Effector CD4-positive, alpha-beta T cell (primary cell): ENCODE measurements at places on chromosomes 1 and 21.

- no peak for DNase-seq
These were observed 9.8 kb downstream of the ABCA4 start for GRCh38 chr1:94110946-94111740.

DNA sequence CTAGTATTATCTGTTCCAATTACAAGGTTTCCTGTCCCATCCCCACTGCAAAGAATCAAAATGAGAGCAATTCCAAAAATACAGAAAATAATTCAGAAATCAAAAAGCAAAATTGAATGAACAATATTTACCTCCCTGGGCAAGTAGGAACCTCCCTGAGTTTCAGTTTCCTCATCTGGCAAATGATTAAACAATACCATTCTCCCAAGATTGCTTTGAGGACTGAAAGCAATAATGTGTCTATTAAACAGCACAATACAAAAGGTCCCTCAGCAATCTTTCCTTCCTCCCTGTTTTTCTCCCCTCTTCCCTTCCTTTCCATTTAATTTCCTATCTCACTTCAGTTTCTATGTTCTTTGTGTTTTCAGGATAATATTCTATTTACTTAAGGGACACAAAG, 171.0 kb downstream of the ZC3H11B start:
- DNase-seq = no peak

GRCh38 chr1:199759268-199759730, 268.2 kb upstream of the NR5A2 start:
- no peak for DNase-seq

GRCh38 chr1:208475951-208476845, 232.0 kb upstream of the PLXNA2 start:
- no peak for DNase-seq

- DNase-seq = no peak
These were observed 10.8 kb upstream of the THEM4 start for GRCh38 chr1:151920149-151920548.

DNA sequence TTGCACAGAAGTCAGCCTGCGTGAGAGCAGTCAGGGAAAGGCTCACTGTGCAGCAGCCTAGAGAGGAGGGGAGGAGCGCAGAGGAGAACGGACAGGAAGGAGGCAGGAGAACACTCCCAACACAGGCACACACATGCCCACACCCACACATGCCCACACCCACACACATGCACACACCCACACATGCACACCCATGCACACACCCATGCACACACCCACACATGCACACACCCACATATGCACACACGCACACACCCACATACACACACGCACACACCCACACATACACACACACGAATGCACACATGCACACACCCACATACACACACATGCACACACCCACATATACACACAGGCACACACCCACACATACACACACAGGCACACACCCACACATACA, 7.1 kb downstream of the SUMO3 start:
- DNase-seq = no peak

DNA sequence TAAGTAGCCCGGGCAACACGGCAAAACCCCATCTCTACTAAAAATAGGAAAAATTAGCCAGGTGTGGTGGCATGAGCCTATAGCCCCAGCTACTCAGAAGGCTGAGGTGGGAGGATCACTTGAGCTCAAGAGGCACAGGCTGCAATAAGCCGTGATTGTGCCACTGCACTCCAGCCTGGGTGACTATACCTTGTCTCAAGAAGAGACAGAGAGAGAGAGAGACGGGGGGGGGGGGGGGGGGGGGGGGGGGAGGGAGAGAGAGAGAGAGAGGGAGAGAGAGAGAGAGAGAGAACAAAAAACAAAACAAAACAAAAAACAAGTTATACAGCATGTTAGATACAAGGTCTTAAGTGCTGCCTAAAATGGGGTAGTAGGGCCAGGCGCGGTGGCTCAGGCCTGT, 77.8 kb upstream of the ZNF281 start:
- DNase-seq = no peak

DNA sequence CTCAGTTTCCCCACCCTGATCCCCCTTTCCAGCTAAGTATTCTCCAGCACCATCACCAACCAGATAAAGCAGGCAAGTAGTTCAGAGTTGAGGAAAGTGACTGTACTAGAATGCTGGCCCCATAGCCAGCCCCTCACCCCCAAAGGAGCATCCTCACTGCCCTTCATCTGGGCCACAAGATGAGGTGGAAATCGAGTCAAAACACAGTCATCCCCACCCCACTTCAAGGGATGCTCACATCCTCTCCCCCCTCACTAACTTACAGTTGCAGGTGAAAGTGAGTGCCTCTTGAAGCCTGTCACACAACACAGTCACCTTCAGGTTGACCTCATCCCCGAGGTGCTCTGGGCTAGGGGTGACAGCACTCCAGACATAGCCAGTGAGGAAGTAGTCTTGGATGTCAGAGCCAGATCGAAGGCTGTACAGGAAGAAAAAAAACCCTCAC, 30.4 kb downstream of the PIK3C2B start:
- no peak for DNase-seq

- DNase-seq = no peak
These were observed 50.1 kb downstream of the PIK3CD start for GRCh38 chr1:9701665-9702064.

- DNase-seq = peak; percentile 72
These were observed 20.7 kb upstream of the MAPKAPK2 start for GRCh38 chr1:206663832-206664652.

DNA sequence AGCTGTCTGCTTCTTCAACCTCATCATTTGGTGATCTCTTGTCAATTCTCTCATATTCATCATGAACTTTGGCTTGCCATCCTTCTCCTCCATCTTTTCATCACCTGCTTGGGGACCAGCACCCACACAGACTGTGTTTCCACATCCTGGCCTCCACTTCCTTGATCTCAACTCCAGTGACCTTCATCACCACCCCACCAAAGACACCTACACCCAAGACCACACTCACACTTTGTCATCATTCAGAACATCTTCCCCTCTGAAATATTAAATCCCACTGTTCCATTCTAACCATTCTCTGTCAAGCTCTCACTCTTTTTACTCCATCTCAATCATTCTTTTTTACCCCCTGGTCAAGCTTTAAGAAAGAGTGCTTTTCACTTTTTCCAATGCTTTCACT, 115.5 kb upstream of the VAV3 start:
- DNase-seq = no peak

DNA sequence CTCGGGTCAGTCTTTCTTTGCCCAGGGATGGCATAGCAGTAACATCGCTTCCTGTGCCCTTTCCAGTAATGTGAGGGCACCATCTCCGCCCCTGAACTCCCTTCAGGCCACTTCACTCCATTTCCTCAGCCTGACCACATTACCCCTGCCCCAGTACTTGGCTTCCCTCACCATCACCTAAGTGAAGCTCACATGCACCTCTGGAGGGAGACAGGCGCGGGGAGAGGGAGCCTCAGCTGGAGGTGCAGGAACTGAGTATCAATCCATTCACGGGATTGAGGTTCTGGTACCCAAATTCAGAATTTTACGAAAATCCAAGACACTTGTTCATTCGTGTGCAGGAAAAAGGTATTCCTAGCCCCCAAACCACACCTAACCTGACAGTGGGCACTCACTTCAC, 540.4 kb downstream of the KIF26B start:
- DNase-seq = no peak

DNA sequence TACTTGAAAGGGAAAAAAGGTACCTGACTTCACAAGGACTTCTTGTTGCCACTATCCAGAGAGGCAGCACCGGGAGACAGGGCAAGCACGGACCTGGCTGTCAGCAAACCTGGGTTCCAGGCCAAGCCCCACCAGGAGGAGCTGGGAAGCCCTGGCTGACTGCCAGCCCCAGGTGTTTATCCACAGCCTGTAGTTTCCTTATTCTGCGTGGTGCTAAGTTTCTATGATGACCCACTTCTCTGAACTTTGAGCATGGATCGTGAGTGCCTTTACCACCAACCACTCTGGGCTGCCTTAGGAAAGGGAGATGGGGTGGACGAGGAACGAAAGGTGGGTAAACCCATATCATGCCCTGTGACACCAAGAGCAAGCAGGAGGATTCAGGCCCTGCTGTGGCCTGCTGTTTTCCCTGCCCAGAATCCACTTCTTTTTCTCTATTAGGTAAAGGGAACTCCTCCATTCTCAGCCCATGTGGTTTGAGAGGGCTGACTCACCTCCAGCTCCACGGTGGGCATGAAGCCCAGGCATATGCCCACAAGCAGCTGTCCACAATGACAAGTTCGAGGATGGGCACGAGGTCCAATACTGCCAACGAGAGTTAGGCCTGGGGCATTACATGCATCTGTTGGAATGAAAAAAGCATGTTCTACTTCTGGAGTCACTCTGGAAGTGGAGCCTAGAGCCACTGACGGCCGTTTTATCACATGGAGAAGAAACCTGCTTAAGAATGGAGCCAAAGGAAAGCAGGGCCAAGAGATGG, 20.3 kb downstream of the TSPAN2 start:
- DNase-seq = no peak

DNA sequence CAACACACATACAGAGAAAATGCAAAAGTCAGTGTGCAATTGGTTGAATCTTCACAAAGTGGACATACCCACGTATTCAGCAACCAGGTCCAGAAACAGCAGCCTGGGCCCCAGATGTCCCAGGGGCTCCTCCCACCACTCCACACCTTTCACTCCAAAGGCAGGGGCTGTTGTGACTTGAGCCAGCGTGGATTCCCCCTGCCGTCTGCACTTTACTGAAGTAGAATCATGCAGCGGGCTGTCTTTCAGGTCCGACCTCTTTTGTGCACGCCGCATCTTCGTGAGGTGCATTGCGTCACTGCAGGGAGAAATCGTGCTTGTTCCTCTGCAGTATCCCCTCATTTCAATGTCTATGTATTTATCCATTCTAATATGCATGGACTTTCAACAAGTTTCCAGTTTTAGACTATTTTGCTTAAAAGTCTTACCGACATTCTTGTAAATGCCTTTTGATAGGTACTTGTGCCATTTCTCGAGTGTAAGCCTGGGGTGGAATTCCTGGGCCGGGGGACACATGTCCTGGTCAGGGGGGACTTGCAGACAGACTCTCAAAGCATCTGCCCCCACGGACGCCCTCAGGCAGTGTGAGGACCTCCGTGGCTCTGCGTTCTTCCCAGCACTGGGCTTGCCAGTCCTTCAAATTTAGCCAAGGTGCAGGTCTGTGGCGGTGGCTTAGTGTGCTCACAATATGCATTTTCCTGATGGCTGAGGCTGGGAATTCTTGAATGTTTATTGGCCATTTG, 29.3 kb upstream of the ACTRT2 start:
- DNase-seq = no peak

DNA sequence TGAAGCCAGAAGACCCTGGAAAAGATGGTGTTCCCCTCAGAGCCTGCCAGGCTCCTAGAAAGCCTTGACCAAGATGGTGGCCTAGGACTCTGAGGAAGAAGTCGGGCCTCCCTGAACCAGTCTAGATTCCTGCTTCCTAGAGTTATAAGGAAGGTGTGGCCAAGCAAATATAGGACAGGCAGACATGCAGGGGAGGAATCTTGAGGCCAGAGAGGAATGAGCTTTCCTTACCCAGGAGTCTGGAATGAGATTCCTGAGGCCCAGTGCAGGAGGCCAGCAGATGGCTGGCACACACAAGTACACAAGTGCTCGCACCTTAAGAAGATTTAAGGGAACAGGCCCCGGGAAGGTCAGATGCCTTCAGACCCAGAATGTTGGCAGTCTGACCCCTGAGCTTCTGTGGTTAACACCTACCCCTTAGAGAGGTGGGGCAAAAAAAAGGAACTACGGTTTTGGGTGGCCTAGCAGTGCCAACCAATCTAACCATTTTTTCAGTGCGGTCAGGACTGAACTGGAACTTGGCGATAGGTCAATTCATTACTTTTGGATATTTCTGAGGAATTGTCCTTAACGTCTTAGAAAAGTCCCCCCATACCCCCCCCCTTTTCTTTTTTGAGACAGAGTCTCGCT, 73.3 kb downstream of the MDM4 start:
- DNase-seq = no peak

- DNase-seq = no peak
These were observed 88.0 kb upstream of the WLS start for GRCh38 chr1:68320349-68320748.

DNA sequence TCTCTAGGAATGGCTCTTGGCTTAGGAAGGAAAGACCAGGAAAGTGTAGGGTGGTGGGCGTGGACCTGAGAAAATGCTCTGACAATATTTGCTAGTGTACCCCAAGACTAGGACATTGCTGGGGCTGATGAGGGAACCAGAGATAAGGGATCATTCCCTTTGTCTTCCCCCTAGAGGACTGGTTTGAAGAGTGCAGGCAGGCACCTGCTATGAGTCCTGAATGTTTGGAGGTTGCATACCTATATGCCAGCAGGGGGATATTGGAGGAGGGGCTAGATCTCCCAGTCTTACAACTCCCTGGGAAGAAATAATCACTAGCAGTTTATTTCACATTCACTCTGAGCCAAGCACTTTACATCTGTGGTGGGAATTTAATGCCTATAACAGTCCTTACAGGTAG, 6.0 kb upstream of the BCL10 start:
- DNase-seq = no peak

GRCh38 chr1:99084562-99084961, 79.9 kb upstream of the PLPPR5 start:
- DNase-seq = no peak

- DNase-seq = no peak
These were observed 56.8 kb downstream of the PLD5 start for GRCh38 chr1:242467556-242468145.

DNA sequence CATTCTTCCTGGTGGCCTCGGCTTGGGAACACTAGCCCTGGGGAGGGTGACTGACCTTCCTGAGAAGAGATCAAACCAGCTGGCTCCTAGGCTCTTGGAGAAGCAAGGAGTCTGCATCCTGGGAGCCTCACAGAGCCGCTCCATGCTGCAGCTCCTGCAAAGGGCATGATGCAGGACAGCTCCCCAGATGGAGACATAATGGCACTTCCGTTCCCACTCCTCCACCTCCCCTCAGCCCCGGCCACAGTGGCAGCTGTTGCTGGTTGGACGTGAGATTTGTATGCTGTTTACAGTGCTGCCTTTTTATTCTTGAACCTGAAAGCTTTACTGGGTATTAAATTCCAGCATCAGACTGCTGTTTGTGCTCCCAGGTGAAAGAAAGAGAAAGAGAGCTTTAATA, 83.7 kb upstream of the CTTNBP2NL start:
- DNase-seq = no peak
